ENCODE measurements at places on chromosomes 3 and 15.

DNA sequence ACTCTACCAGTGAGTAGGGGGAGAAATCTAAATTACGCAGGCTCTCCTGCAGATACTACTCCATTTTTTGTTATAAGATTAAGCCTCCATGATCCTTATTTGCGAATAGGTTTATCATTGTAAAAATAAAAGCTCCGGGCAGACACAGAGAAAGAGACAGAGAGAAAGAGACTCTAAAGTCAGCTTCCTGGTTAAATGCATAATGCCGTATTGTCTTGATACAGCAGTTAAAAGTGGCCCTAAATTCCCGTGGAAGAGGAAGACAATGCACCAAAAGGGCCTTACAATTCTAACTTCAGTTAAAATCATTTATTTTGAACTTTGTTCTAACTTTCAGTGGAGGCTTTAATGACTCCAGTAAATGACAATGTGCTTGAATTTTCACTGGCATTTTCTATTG lies 98.3 kb downstream of the SLC9A9 start:
- DNase-seq: no peak

GRCh38 chr3:4583416-4583815 lies 90.3 kb downstream of the ITPR1 start:
- DNase-seq: no peak

- no peak for DNase-seq
Observed at GRCh38 chr3:33372218-33373081, 67.8 kb downstream of the UBP1 start.

GRCh38 chr15:22224241-22224671 lies 143.9 kb downstream of the OR4M2 start:
- DNase-seq: peak; percentile 56

DNA sequence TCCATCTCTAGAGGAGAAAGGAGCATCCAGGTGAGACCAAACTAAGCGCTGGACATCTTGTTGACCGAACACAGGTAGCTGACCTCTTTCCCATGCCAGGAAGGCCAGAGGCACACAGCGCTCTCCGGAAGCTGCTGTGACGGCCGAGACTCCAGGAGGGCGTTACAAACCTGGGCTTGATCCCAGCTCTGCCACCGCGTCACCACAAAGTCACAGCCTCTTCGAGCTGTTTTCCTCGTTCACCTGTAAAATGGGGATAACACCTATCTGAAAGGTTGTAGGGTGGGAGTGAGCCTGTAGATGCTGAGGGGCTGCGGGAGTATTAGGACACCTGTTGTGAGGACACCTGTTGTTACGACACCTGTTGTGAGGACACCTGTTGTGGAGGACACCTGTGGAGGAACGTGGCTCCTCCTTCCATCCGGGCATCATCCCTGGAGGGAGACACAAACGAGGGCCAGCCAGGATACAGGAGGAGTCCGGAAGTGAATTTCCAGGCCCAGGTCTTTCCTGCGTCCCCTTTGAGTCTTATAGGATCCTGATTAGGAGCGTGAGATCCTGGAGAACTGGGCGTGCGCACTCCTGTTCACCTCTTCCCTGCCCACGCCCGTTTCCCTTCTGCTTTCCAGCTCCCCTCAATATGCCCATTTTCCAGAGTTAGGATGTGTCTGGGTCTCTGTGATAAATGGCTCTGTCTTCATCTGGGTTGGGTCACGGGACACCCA lies 2.3 kb upstream of the MUC4 start:
- no peak for DNase-seq

DNA sequence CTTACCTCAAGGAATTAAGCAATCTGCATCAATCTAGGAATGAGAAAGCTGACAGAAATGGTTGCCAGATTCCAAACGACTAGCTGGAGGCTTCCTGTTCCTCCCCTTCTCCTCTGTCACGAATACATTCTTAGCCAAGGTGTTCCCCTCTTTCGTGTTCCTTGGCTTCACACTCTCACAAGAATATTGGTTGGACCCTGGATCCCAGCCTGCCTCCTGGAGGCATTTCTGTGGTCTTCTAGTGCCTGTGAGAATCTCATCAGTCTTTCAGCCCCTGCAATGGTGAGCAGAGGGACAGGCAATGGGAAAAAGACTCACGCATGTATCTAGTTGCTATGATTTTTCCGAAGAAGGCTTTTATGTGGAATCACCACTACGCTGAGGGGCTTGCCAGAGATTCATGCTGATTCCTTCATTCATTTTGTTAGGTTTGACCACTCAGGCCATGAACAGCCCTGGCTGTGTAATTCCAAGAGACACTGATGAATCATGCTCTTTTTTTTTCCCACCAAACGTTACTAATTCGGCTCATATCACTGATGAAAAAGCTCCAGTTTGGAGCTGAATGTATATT lies 1.6 kb upstream of the P3H2 start:
- DNase-seq: no peak

DNA sequence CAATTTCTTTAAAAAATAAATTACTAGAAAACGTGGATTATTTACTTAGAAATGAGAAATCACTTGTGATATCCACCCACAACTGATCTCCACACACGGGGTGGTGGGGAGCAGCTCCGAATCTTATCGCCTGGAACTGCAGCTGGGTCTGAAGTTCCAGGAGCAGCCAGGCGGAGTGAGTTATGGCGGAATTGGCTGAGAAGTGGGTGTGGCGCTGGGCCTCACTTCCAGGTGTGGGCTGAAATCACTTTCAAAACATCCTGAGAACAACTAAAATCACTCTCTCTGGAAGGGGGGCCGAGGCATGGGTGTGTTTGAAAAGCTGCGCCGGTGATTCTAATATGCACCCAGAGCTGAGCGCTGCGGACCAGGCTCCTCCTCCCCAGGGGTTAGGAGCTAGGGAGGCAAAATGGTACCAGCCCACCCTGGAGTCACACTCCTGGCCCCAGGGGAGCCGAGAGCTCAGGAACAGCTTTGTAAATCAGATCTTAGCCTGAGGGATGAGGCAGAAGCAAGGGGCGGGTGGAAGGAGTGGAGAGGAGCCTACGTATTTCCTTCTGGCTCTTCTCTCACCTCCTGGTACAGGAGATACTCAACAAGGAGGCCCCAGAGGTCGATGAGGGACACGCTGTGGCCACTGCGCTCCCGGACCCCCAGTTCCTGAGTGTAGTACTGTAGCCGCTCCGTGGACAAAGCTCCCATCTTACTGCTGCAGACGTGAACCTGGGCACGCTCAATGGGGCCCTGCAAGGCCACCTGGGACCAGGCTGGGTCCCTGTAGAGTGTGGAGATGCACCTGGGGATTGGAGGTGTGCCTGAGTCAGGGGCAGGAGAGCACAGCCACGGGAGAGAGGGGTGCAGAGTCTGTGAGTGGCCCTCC lies 9.6 kb downstream of the PLA2G4F start:
- peak; percentile 62 for DNase-seq

DNA sequence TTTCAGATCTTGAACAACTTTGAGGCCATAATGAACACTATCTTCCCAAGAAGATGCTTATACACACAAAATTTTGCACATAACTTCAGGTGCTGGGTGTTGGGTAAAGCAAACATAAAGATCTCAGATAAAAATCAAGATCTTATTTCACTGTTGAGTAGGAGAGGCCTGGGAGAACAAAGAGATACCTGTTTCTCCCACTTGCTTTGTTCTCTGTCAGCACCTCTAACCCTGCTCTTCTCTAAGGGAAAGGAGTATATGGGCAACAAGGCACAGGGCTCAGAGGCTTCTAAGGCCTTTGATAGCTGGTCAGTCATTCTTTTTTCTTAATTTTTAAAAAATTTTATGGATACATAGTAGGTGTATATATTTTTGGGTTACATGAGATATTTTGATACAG lies 3.6 kb upstream of the GK5 start:
- DNase-seq: no peak

GRCh38 chr3:40445062-40445461 lies 12.1 kb upstream of the RPL14 start:
- no peak for DNase-seq

- peak; percentile 82 for DNase-seq
Observed at GRCh38 chr15:90101969-90102890, at the start of gene IDH2. IDH2 (minus strand) TSS chr15:90102468; CDS start chr15:90102390, 78 bp downstream.

DNA sequence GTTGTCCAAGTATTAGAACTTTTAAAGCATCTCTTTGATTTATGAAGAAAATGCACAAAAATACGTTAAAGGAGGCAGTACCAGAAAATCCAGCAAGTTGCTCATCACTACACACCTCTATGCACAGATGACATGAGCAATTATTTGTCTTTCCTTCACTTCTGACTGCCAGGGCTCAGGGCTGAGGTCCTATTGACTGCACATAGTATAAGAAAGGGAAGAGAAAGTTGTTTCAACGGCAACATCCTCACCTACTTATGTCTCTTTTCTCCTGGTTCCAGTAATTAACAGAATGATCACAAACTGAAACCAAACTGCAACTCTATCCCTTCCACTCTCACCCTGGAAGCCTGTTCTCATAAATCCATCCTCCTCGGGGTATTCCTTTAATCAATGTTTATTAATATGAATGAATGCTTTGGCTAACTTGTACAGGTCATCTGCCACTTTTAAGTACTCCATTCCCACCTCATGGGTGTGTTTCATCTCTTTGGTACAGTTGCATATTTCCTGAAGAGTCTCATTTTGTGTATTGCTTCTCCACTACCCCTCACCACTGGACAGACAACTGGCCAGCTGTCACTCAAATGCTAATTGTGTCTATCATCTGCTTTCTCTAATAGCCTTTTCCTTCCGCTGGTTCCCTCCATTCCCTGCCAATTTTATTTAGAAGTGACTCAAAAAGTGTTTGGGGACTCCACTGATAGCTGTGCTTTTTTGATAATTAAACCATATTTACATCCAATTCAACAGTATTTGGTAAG lies 34.5 kb downstream of the RAB27A start:
- no peak for DNase-seq

DNA sequence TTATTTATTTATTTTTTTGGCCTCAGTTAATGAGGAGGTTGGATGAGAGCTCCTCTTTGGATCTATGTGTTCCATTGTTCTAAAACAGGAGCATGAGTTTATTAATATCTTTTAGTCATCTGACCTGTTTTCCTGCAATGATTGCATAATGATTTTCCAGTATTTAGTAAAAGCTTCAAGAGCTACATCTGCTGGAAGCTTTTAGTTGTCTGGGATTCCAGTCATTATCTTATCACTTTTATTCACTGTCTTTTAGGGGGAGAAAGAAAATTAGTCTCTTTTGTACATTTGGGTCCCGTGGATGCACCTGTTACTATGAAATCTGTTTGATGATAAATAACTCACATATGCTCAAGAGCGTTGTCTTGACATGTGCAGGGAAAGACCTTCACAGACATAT lies 1270.0 kb downstream of the ROBO1 start:
- DNase-seq: no peak

DNA sequence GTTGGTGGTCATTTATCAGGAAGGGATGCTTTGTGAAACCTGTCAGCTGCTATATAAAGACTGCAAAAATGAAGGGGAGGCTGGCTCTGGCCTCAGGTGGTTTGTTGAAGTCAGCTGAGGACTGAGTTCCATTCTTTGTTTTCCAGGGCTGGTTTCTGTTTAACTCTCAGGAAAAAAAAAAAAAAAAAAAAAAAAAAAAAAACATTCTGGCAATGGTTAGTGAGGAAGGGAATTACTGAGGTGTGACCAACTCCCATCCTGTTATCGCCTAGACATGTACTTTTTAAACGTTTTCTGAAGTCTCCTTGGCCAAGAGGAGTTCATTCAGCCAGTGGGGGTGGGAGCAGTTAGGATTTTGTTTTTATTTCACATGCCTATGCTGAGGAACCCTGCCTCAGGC lies 316.3 kb downstream of the OXSM start:
- no peak for DNase-seq

GRCh38 chr15:83657549-83657948 lies 3.6 kb downstream of the ADAMTSL3 start:
- no peak for DNase-seq

DNA sequence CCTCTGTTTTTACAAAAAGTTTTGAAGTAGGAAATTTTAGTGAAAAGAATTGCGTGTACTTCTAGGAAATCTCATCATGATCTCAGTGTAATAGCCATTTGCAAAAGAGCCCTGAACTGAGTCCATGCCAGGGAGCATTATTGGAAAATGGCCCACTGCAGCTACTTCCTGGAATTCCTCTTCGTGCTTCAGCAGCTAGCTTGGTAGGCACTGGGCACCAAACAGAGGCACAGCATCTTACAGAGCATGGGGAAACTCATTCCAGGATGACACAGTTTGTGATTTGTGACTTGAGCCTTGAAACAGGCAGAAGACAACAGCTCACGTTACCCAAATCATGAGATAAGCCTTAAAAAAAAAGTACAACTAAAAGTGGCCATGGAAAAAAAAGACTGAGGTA lies 179.1 kb downstream of the WDR72 start:
- DNase-seq: no peak

DNA sequence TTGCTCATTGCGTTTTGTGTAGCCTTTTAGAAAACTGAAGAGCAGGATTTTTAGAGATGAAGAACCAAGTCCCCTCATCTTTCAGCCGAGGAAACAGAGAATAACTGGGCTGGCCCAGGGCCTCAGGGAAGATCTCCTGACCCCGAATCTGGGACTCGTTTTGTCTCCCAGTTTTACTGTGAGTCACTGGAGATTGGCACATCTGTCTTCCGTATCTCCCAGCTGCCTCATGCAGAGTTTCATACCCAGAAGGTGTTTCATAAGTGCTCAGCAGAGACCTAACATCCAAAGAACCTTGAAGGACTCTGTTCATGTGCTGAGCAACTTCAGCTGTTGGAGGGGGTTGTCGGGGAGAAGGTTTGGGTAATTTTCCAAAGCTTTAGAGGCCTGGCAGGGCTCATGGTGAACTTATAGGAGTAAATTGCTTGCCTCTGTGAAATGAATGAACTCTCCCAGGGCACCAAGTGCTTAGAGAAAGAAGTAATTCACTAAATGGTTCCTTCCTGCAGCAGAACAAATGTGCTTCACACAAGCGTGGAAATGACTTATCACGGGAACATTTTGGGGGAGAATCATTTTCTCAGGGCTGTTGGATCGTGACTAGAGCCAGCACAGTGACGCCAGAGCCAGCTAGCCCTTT lies 121.4 kb downstream of the FAM43A start:
- no peak for DNase-seq

DNA sequence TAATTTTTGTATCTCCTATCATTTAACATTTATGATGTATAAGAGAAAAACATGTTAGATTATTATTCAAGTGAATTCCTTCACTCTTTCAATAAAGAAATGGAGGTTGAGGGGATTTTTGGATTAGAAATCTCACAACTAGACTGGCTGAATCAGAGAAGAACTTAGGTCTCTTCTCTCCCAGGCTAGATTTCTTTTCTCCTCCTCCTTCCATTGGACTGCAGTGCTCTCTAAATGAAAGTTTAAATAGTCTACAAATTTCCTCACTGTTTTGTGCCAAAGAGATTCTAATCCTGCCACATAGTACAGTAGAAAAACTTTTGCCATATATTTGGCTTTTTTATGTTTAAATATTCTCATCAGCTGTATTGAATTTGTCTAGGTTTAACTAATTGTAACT lies 65.8 kb downstream of the ECT2 start:
- no peak for DNase-seq

DNA sequence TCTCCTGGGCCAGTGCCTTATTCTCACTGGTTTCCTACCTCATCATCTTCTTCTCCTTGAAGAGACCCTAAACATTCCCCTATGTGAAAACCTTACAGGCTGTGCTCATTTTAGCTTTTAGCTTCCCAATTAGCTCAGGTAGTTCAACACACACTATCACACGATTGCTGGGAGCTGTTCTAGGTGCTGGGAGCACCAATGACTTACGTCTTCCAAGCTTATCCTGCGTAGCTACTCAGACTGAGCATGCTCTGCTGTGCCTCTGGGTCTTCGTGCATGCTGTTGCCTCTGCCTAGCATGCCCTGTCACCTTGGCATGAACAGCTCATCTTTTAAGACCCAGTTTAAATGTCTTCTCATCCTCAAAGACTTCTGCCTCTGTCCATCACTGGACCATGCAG lies 55.7 kb upstream of the APEH start:
- DNase-seq: no peak
